ENCODE measurements at places on chromosomes 7 and 10.

DNA sequence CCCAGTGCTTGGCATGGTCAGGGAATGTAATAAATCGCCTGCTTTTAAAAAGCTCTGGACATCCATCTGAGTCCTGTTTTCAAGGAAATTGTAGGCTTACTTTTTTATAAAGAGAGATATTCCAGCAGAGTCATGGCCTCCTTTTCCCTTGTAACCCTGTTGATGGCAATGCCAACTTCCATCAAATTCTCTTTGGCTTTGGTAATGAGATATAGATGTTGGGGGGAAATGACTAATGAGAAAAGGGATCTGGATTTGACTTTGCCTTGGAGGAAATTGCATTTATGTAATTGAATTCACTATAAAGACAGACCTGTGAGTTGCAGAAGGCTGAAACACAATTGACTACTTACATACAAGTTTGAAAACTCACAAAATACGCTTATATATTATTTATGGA is 347.5 kb downstream of the GPR158 start:
- DNase-seq: no peak

DNA sequence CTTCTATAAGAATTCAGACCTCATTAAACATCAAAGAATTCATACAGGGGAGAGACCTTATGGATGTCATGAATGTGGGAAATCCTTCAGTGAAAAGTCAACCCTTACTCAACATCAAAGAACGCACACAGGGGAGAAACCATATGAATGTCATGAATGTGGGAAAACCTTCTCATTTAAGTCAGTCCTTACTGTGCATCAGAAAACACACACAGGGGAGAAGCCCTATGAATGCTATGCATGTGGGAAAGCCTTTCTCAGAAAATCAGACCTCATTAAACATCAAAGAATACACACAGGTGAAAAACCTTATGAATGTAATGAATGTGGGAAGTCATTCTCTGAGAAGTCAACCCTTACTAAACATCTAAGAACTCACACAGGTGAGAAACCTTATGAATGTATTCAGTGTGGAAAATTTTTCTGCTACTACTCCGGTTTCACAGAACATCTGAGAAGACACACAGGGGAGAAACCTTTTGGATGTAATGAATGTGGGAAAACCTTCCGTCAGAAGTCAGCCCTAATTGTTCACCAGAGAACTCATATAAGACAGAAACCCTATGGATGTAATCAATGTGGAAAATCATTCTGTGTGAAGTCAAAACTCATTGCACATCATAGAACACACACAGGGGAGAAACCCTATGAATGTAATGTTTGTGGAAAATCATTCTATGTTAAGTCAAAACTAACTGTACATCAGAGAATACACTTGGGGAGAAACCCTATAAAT is 24.1 kb downstream of the ZNF37A start:
- no peak for DNase-seq

GRCh38 chr7:69052447-69052846 is 545.8 kb upstream of the AUTS2 start:
- no peak for DNase-seq

- DNase-seq: no peak
Measured at GRCh38 chr10:69490876-69491275, 39.6 kb downstream of the TSPAN15 start.

GRCh38 chr10:30580241-30580640 is 49.3 kb downstream of the LYZL2 start:
- no peak for DNase-seq

DNA sequence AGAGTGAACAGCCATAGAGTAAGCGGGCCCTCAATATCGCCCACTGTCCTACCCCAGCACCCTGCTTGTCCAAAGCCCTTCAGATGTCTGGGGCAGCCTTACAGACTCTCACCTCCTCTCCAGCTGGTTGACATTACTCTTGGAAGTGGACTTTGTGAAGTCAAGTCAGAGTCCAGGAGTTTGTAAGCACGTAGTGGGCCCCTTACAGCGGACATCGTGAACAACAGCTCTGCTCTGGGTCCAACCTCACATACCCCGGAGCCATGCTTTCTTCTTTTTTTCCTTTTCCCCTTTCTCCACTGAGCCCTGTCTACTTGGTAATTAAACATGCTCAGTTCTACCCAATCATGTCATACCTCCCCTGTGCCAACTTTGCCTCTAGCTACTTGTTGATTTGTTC is 17.5 kb downstream of the HNRNPF start:
- DNase-seq: no peak

DNA sequence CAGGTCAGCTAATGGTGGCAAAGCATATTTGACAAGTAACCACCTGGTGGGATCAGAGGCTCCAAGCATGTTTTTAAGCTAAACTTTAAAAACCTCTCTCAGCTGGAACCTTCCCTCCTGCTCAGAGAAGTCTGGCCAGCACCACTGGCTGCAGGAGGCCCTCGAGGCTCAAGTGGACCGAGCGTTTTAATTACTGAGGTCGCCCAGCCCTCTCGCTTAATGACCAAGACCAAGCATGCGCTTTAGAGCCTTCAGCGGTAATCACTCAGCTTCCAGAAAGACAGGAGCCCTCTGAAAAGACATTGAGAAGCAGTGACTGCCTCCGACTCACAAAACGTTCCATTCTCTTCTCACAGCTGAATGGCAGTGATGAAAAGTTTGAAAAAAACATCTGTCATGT is 383.4 kb upstream of the ADARB2 start:
- DNase-seq: no peak

DNA sequence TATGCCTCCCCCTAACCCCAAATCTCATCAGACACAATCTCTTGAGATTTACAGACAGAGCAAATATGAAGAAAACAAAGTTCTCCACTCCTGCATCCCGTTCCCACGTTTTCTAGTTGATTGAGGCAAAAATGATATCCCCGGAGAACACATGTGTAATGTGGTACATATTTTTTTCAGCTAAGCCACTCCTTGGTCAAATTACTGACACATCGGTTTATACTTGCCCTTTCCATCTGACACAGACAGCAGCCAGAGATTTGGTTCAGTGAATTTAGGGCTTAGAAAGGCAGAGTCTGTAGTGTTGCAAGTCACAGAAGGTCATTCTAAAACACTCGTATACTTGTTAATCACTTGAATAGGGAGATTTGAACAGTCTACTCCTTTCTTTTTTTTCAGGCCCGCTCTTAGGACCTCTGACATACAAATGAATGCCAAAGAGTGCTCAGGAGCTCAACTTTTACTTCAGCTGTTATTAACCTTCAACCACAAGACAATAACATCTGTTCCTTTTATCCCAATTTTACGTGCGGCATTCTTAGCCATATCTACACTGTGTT is 1.8 kb upstream of the DDX50 start:
- no peak for DNase-seq

- DNase-seq: no peak
Measured at GRCh38 chr10:118076705-118077104, 30.0 kb upstream of the RAB11FIP2 start.

GRCh38 chr10:62248465-62248864 is 20.2 kb downstream of the RTKN2 start:
- no peak for DNase-seq

- DNase-seq: no peak
Measured at GRCh38 chr7:121228779-121229178, 100.0 kb upstream of the WNT16 start.

DNA sequence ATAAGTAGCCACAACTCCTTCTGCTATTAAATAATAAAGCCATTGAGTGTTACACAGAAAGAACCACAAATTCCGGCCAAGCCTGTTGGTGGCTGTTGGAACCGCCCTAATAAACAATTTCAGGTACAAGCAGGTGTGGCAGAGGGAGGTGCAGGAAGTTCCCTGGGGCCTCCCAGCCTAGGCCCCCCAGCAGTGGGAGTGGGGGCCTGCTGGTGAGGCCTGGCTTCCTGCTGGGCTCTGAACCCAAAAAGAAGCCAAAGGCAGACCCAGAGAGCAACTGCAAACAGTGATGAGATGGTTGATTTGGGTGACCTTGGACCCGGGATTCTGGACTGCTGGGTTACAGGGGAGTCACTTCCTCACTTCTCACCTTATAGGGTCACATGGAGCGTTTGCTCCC is 21.0 kb upstream of the LMTK2 start:
- no peak for DNase-seq

- peak; percentile 5 for DNase-seq
Measured at GRCh38 chr10:70540089-70540788, 61.7 kb downstream of the PALD1 start.

DNA sequence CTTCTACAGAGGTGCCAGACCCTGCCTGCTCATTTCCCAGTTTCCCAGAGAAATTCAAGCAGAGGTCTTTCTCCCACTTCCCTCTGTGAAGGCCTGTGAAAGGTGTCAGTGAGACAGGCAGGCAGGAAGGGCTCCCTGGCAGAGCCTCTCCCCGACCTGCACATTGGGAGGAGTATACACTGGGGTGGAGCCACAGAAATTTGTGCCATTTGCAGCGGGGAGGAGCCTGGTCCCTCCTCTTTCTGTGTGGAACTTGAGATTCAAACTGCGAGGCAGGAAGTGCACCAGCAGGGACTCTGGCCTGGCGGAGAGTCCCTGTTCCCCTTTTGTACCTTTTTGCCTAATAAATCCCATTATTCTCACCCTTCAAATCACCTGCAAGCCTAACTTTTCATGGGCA is 54.6 kb upstream of the OPN4 start:
- DNase-seq: no peak

DNA sequence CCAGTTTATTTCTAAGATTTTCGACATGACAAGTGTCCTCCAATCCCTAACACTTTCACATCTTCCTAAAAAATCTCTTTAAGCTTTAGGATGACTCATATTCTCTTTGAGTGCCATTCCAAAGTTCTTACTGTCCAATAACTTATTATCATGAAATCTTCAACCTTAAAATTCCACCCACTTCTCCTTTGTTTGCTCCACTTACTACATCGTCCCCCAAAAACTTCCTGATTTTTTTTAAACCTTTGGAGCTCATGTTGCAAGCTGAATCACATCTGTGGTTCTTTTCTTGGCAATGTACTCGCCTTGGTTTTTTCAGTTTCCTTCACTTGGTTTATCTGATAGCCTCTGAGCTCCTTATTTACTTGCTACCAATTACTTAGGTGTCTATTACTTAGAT is 39.2 kb upstream of the JCAD start:
- no peak for DNase-seq

DNA sequence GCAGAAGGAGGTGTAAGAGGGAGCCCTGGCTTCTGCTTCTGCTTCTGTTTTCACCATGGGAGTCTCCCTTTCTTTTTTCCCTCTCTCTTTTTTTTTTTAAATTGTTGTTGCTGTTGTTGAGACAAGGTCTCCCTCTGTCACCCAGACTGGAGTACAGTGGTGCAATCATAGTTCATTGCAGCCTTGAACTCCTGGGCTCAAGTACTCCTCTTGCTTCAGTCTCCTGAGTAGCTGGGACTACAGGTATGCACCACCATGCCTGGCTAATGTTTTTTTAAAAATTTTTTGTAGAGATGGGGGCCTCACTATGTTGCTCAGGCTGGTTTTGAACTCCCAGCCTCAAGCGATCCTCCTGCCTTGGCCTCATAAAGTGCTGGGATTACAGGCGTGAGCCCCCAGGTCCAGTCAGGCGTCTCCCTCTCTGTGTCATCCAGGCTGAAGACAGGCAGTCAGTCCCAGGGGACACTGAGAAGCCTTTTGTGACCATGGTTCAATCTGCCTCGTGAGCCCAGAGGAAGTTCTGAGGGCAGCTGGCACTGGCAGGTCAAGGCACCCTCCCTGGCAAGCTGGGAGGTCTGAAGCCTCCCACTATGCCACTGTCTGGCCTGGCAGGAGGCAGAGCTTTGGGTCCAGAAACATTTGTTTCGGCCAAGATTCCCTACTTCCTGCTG is 33.6 kb upstream of the NPFFR1 start:
- DNase-seq: no peak

- DNase-seq: no peak
Measured at GRCh38 chr10:58265249-58265648, 2.4 kb downstream of the IPMK start.

- peak; percentile 67 for DNase-seq
Measured at GRCh38 chr10:103548581-103549348, 55.3 kb downstream of the NEURL1 start.

GRCh38 chr7:68610701-68611100 is 987.6 kb upstream of the AUTS2 start:
- no peak for DNase-seq

DNA sequence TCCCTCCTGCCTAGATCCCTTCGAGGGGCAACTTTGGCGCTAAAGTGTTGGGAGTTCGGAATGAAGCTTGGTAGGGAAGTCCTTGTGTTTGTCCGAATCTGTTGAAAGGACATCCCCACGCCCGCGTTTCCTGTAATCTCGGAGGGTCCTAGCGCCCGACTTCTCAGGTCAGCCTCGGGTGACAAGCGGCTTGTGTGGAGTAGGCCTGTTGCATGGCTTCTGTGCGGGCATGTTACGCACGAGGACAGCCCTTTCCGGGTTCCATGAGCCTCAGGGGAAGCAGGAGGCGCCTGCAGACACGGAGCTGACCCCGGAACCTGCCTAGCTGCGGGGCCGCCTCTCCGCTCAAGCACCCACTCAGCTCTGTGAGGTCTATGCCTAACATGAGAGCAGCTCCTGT is 28.4 kb upstream of the AP5Z1 start:
- DNase-seq: no peak

GRCh38 chr7:151038951-151039849 is 9.1 kb upstream of the ASIC3 start:
- no peak for DNase-seq

GRCh38 chr7:94104301-94104700 is 100.1 kb upstream of the BET1 start:
- no peak for DNase-seq

GRCh38 chr7:45033931-45034290 is 33.9 kb downstream of the CCM2 start:
- no peak for DNase-seq

GRCh38 chr7:134440067-134440466 is 18.8 kb downstream of the AKR1B1 start:
- no peak for DNase-seq

GRCh38 chr10:9621216-9621615 is 1396.5 kb upstream of the CELF2 start:
- DNase-seq: no peak

- DNase-seq: no peak
Measured at GRCh38 chr7:41655426-41655825, 47.5 kb downstream of the INHBA start.

- DNase-seq: no peak
Measured at GRCh38 chr7:16365177-16365576, 56.2 kb downstream of the CRPPA start.

GRCh38 chr7:128030263-128030653 is 979 bp downstream of the LRRC4 start:
- DNase-seq: no peak

DNA sequence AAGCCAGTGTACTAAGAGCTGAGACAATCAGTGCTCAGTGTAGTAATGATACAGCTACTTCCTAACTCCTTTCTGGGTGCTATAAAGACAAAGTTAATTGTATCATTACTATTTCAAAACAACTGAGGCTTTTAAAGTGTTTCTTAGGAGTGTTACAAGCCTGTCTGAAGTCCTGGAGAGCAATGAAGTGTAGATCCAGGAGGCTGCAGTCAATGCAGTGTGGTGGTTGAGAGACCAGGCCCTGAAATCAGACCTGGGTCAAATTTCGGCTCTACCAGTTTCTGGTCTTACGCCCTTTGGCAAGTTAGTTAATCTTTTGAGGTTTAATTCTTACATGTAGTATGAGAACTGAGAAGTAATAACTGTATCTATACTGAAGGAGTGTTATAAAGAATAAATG is 387.0 kb downstream of the SDK1 start:
- no peak for DNase-seq
